ENCODE measurements at places on chromosomes 6 and 20. TPM values are rescaled to one million over a fixed set of nuclear protein-coding genes. Genes with fewer than 3 reads are reported as not detected.

DNA sequence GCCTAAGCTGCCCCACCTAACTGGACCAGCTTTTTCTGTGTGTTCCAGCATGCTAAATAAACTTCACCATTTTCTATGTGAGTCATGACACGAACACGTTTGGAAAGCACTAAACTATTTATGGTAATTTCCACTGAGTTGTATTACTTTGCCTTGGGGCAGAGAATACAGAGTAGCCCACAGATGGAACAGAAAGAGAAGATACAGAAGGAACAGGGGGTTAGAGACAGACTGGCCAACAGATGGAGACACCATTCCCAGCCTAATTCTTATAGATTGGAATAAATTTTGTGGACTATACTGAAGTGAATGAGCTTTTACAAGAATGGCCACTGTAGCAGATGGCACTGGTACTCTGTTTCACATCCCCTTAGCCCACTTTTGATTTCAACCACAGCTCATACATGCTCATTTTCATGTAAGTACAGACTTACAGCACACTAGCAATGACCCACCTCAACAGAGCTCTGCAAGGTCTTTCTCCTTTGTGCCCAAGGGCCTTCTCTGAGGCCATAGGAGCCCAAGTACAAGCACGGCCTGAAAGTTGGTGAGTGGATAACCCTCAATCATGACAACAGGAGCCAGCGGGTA lies 13.1 kb upstream of the NT5DC1 start:
- no peak for DNase-seq

GRCh38 chr6:128507337-128508310 lies 12.8 kb downstream of the PTPRK start:
- no peak for DNase-seq

- no peak for DNase-seq
Observed at GRCh38 chr6:170247178-170247701, 43.6 kb downstream of the DLL1 start.

DNA sequence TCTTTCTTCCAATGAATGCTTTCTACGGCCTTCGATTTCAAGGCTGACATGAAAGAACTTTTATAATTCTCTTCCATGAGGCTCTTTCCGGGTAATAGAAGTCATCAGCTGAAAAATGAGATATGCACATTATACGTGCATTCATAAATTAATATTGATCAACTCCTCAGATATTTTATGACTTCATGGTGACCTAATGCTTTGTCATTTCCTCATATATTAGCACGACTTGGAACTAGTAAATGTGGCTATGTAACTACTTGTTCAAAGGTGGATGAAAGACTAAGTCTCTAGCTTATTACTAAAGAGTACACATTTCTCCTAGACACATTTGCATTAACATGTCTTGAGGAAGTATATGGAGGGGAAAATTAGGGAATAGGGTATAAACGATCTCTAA lies 168.8 kb downstream of the HDGFL1 start:
- DNase-seq: no peak

- no peak for DNase-seq
Observed at GRCh38 chr6:124283486-124283885, 479.8 kb downstream of the NKAIN2 start.

GRCh38 chr20:62400021-62400420 lies 7.1 kb downstream of the CABLES2 start:
- DNase-seq: no peak

- no peak for DNase-seq
Observed at GRCh38 chr6:11226005-11226404, 6.5 kb downstream of the NEDD9 start.

- DNase-seq: no peak
Observed at GRCh38 chr20:2656471-2657117, 4.2 kb downstream of the NOP56 start.

The MUCL3 gene
- not detected for total RNA-seq

The MLN gene
- total RNA-seq: not detected

The REM1 gene
- total RNA-seq: not detected

All from activated naive CD8-positive, alpha-beta T cell treated with anti-CD3 and anti-CD28 coated beads, Interleukin-2, amount 10 ng/mL, durations not matched to agents 7 days and 5 days (primary cell).